ENCODE measurements at places on chromosomes 3 and 15.

- no peak for DNase-seq
Observed at GRCh38 chr15:88042047-88042446, 214.5 kb downstream of the NTRK3 start.

DNA sequence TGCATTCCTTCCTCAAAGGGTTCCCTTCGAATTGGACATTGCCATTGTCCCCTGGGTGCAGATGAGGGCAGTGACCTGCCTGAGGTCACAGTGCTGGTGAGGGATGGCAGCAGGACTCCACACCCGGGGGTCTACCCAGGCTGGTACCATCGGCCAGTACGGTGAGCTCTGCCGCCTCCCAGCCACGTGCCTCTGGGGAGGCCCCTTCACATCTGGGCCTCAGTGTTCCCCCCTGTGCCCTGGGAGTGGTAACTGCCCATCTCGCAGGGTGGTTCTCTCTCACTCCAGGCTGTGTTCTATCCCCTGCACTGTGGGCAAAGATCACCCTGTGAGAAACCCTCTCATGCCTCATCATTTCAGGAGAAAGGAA is 99.4 kb upstream of the IQSEC1 start:
- DNase-seq: no peak

GRCh38 chr3:65436580-65436979 is 602.1 kb downstream of the MAGI1 start:
- DNase-seq: peak; percentile 3

DNA sequence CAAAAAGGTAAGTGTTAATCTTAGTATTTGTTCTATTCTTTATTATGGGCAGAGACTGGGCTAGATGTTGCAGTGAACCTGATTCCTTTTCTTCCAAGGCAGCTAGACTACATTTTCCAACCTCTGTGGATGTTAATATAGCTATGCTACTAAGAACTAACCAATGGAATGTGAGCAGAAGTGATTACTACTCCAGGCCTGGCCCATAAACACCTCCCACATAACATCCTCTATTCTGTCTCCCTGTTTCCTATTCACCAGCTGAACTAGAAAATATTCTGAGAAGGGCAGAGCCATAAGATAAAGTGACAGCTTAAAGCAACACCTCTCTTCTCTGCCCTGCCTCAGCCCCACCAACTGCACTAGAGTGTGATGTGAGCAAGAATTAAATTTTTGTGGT is 29.4 kb downstream of the CD200R1L start:
- DNase-seq: no peak

DNA sequence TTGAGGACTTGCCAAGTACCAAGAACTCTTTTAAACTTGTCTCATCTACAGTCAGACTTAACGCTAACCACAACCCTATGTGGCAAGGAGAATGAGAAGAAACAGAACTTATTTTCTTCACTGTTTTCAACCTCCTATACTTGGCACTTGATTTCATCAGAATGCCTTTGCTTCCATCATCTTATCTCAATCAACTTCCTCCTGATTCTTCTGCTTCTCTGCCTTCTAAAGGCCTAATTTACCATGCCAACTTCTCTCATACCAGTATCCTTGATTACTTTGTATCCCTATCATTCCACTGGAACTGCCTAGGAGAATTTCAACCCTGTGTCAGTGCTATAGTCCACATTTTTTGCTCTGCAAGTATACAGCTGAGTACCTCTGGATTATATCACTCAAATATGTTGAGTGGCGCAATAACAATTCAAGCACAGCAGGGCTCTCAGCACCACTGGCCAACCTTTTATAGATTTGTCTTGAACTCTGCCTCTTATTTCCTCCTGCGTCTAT is 413.6 kb downstream of the ROBO1 start:
- no peak for DNase-seq

DNA sequence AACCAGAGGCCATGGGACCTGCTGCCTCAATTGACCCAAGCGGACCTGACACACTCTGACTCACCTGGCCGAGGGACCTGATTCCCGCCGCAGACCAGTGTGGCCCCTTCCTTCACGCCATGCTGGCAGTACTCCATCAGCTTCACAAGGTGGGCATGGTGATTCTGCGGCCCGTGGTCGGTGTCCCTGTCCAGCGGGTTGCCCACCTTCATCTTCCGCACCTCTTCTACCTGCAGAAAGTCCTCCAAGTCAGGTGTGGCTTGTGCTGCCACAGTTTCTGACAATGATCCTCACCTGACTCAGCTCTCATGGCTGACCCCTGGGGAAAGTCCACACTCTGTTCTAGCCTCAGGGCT is 25.9 kb upstream of the SLC41A3 start:
- no peak for DNase-seq

DNA sequence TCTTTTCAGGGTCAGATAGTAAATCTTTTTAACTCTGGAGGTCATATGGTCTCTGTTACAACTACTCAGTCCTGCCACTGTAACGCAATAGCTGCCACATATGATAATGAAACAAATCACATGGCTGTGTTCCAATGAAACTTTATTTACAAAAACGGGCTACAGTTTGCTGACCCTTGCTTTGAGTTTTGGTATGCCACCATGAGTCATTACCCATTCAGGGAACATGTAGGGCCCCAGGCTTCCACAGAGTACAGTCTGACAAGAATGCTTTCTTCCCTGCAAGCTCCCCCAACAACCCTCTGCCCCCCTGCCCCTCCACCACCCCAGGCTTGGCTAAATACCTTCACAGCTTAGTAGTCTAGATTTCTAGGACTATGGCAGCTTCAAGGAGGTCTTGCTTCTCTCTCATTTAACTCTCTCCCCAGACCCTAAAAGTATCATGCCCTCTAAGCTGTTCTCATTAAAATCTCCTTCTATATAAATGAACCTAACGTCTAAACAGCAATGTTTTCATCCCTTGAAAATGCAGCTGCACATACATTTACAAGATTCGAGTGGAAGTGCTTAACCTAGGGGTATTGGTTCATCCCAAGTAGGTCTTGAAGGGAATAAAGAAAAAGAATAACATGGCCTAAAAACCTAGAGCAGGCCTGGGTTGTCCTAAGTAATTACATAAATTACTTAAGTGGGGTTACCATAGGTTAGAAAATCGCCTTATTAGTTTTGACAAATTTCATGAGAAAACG is 117.8 kb upstream of the PRICKLE2 start:
- DNase-seq: no peak

- no peak for DNase-seq
Observed at GRCh38 chr15:76905855-76906254, 715 bp upstream of the SCAPER start.

GRCh38 chr3:186067360-186068242 is 41.3 kb downstream of the ETV5 start:
- no peak for DNase-seq

DNA sequence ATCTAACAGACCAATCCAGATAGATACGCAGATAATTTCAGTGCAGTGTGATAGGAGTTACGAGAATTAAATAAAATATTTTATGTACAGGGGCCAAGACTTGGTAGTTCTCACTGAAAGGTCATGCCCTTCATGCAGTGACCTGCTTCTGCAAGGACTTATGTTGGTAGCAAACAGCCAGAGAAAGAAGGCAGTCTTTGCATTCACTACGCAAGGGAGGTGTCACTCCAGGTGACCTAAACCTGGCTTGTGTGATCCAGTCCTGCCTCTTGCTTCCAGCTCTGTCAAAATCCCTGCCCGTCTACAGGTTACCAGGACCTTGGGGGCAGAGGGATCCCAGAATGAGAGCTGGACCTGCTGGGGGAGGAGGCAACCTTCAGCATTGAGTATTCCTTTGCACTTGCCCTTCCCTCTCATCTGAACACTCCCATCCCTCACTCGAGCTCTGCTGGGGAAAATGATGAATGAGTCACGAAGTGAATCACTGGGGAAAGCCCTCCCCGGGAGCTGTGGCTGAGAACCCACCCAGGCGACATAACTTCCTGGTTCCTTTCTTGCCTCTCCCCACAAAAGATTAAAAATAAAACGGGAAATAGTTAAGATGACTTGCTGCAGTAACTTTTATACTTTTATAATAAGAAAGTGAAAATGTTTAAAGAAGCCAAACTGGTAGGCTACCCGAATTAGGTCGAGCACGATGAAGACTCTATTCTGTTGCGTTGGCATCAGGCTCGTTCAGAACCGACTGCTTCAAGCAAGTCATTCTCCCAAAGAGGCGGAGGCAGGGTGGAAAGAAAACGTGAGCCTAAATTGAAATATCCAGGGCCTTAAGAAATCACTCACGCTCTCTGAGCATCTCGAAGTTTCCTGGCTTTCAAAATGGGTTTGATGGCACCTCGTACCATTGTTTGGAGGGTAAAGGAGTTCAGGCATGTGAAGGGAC is 216.1 kb downstream of the SLCO3A1 start:
- DNase-seq: peak; percentile 21

DNA sequence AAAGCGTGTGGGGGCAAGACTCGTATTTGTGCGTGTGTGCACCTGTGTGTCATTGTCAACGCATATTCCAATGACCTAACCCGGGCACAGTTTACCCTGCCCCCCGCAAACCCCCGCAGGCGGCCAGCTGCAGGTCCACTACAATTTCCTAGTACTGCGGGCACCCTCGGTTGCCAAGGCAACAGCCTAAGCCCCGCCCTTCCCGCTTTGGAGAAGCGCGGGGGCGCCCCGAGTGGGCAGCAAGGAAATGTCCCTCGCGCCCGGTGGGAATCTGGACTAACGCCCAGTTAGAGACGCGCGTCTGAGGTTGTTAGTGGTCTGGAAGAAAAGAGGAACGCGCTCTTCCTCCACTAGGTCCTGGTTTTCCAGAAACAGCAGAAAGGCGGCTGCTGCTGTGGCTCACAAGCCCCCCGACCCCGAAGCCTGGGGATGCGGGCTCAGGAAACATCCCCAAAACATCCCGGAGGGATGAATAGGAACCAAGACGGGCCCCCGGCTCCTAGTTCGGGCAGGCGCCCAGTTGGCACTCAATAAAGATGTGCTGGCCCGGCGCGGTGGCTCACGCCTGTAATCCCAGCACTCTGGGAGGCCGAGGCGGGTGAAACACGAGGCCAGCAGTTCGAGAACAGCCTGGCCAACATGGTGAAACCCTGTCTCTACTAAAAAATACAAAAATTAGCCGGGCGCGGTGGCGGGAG is 1.1 kb downstream of the ABHD14A start:
- DNase-seq: peak; percentile 70

DNA sequence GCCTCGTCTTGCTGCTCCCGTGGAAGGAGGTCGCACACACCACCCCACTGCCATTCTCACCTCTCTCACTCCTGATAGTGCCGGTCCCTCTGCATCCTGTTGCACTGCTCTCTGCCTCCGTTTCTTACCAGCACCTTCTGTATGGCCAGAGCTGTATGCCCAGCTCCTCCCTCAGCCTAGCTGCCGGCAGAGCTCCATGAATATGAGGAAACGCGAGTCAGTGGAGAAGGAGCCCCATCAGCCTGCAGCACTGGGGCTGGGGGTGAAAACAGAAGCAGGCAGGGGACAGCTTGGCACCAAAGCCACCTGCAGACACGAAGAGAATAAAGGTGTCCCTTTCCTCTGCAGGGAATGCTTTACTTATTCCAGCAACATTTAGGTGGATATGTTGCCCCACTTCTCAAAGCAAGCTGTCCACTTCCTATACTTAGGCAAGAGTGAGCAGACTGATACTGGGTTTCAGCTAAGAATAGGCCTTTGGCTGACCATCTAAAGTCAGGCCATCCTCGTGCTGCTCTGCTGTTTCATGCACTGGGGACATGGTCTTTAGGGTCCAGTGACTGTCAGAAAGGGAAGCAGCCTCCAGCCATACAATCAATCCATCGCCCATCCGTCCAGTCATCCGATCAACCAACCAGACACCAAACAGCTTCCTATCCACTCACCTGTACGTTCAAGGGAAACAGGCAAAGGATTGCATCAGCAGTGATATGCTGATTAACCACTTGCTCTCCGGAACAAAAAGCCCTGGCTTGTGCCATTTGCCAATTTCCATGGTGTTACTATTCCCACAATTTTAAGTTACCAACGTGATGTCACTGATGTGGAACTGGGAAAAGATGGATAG is 222.7 kb downstream of the XXYLT1 start:
- no peak for DNase-seq

- DNase-seq: no peak
Observed at GRCh38 chr15:100889385-100890050, 9.9 kb downstream of the ALDH1A3 start.

DNA sequence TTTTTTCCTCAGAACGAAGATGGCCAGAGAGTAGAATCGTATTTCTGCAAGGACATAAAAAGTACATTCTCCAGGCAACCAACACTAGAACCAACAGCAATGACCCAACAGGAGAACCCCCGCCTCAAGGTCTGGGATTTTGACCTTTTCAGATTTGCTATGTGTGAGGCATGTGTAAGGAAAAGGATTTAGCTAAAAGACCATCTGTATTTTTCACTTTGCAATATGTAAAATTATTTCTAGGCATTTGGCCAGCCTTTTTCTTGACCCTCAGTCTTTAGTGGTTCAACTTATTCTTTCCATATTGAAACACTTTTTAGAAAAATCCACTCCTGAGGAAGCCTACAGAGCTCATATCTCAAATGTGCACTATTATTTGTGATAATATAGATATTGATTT is 219.2 kb upstream of the GOLGA6L4 start:
- DNase-seq: no peak

- DNase-seq: no peak
Observed at GRCh38 chr15:24862726-24863521, 91.9 kb upstream of the SNRPN start.

- no peak for DNase-seq
Observed at GRCh38 chr3:103134023-103134724, 699.4 kb downstream of the ZPLD1 start.

GRCh38 chr15:83926116-83926515 is 272.2 kb downstream of the ADAMTSL3 start:
- DNase-seq: no peak

- DNase-seq: no peak
Observed at GRCh38 chr3:81741216-81741615, 20.2 kb downstream of the GBE1 start.

DNA sequence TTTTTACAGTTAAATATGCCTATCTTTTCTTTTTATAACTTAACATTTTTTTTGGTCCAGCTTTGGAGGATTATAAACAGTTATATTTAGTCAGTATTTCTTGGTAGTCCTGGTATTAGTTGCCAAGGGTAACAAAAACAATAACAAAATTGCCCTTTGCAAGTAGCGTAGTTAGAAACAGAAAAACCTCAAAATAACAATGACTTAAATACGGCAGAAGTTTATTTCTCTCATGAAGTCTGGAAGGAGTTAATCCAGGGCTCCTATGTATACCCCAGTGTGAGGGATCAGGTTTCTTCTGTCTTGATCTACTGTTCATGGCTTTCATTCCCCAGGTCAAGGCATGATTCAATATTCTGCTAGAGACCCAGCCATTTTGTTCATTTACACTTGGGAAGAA is 14.1 kb upstream of the MYH15 start:
- no peak for DNase-seq
